CD4-positive, alpha-beta T cell treated with Interleukin-6 at 100 ng/mL for 8 hours (primary cell): ENCODE measurements at places on chromosomes 16 and 17.

DNA sequence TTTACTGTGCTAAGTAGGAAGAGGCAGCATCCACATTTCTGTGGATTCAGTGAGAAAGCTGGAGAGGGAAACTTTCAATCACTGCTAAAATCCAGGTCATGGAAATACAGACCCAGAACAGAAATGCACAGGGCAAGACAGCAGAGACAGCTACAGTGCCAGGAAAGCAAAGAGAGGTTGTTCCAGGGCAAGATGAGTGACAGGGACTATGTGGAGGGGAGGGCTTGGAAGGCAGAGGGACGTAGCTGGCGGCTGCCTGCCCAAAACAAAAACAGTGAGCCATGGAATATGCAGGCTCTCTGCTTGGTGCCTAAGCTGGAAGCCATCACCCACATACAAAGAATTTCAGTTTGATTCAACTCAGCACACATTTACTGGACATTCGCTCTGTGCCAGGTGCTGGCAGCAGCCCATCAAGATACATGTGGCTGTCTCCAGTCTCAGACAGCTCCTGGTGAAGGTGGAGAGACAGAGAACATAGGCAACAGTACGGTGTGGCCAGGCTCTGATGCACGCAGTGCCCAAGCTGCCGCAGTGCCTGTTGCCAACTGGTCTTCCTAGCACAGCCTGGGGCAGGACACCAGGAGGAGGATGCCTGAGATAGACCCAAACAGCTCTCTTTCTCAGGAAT, 88.7 kb downstream of the AIPL1 start:
- DNase-seq = no peak

DNA sequence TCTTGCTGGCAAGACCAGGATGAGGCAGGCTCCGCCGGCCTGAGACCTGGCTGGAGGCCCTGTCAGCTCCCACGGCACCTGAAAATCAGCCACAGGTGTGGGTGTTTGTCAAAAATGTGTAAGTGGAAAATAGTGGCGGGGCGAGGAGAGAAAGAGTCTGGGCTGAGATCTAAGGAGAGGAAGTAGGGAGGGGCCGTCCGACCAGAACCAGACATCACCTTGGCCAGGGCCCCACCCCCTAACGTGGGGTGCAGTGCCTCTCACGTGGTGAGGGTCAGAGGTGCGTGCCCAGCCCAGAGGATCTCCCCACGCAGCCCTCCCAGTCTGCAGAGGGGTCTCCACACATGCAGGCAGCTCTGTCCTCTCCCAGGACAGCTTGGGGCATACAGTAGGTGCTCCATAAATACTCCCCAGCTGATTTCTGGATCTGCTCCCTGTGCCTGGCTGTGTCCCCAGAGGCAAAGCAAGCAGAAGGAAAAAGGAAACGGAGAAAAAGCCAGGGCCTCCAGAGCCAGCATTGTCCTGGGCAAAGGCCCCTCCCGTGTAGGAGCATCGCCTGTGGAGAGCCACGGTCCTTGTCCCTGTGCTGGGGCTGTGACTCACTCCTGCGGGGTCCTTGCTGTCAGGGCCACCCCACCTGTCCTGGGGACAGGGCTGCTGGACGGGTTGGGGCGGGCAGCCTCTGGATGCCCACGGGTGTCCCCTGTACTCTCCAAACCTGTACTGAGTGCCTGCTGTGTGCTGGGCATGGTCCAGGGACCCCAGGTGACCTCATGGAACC, 16.7 kb downstream of the ZFPM1 start:
- DNase-seq = peak; percentile 51

GRCh38 chr17:36535669-36536081, 888 bp downstream of the PIGW start:
- no peak for DNase-seq

DNA sequence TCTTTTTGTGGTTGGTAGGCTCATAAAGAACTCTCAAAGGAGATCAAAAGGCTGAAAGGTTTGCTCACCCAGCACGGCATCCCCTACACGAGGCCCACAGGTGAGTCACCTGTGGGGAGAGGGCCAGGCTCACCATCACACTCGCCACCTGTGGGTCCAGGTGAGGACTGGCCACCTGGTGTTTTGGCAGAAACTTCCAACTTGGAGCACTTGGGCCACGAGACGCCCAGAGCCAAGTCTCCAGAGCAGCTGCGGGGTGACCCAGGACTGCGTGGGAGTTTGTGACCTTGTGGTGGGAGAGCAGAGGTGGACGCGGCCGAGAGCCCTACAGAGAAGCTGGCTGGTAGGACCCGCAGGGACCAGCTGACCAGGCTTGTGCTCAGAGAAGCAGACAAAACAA, 11.1 kb downstream of the GNPTG start:
- no peak for DNase-seq

DNA sequence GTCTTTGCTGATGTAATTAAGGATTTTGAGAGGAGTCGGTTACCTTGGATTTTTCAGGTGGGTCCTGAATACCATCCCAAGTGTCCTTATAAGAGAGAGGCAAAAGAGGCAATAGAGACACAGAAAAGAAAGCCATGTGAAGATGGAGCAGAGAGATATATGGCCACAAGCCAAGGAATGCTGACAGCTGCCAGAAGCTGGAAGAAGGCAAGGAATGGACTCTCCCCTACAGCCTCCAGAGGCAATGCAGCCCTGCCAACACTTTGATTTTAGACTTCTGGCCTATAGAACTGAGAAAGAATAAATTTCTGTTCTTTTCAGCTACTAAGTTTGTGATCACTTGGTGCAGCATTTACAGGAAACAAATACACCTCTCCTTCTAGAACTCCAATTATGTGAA, 8.2 kb upstream of the RNFT1 start:
- no peak for DNase-seq

GRCh38 chr17:36459045-36459444, 27.4 kb upstream of the ZNHIT3 start:
- no peak for DNase-seq

DNA sequence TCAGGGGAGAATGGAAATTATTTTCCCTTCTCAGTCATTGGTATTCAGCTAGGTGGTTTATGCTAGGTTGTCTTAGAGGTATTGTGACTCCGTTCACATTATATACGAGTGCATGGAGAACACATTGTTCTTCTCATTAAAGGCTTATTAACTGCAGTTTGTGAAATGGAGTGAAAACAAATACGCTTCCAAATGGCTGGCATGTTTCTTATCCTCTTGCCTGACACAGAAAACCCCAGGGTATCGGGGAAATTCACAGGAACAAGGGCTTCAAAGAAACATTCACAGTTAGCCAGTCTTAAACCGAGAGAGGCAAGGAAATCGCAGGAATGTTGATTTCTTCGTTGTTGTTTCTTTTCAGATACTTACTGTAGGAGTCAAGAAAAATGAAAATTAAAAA, 1047.9 kb upstream of the RBFOX1 start:
- no peak for DNase-seq

DNA sequence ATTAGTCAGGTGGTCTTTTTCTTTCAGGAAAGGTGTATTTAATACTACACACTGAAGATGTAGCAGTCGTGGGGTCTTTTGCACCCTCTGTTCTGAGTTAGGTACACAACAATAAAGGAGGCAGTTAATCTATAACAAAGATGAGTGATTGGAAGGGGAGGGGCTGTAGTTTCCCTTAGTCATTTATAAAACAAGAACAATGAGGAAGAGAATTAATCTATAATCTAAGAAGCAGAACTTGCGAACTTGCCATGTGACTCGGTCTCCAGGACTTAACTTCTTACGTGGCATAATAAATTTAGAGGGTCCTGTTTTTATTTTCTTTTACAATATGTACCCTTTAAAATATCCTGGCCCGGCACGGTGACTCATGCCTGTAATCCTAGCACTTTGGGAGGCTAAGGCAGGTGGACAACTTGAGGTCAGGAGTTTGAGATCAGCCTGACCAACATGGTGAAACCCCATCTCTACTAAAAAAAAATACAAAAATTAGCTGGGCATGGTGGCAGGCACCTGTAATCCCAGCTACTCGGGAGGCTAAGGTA, 8.6 kb upstream of the APPBP2 start:
- DNase-seq = no peak

GRCh38 chr16:48492133-48492532, 106.9 kb upstream of the SIAH1 start:
- no peak for DNase-seq

DNA sequence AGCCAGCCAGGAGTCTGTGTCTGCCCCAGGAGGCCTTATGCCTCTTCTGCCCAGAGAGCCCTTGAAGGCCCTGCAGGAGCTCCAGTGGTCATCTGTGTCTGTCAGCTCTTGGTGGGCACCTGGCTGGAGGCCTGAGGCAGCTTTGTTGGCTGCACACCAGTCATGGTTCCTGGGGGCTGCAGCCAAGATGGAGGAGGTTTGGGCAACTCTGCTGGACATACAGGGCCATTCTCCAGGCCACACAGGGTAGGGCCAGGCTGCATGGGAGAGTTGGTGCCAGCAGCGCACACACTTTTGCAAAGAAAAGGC, 29.4 kb downstream of the B9D1 start:
- DNase-seq = no peak

DNA sequence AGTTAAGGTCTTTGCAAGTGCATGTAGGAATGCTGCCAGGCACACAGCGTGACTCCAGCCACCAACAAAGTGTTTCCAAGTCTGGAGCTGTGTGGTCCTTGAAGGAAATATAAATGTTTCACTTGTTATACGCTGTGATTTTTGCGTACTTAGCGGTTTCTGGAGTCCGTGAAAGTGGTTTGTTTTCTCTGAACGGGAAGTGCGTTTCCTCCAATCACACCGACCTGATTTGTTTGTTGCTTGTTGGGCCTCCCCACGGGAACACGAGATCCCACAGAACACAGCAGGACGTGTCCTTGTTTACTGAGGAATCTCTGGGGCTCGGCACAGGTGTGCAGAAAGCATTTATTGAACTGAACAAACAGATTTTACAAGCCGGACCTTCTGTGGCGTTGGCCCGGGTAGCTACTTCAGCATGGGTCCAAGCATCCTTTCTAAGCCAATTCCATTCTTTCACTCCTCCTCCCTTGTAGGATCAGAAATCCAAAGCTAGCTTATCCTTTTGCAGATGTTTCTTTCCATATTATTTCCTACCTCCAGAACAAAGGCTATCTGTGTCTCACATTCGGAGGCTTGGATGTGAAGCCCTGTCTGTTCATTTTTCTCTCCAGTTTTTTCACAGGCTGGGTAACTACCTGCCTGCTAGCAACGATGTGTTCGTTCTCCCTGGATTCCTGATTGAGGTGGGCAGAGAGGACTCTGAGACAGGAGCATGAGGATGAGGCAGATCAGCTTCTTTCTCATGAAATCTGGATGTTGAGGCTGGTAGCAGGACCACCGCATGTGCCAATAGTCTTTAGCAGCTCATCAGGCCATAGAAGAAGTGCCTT, 44.6 kb downstream of the ABAT start:
- DNase-seq = no peak

- DNase-seq = no peak
Observed at GRCh38 chr17:13157656-13158055, 139.8 kb upstream of the ELAC2 start.

DNA sequence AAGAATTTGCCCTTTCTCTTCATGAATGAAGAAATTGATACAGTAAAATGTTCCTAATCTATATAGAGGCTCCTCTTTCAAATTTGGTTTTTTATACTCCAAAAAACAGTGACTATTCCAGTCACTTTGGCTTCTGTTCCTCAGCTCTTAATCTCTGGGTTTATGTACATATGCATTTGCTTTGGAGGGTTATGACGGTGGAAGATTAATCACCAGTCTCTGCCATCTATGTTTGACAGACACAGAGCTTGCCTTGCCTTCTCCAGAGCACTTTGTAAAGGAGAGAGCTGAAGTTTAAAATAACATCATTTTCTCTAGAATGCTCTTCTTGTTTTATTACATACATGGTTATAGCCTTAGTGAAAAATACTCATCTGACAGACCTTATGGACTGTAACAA, 99.3 kb downstream of the NLK start:
- no peak for DNase-seq

GRCh38 chr16:12719972-12720371, 83.7 kb downstream of the CPPED1 start:
- DNase-seq = no peak

DNA sequence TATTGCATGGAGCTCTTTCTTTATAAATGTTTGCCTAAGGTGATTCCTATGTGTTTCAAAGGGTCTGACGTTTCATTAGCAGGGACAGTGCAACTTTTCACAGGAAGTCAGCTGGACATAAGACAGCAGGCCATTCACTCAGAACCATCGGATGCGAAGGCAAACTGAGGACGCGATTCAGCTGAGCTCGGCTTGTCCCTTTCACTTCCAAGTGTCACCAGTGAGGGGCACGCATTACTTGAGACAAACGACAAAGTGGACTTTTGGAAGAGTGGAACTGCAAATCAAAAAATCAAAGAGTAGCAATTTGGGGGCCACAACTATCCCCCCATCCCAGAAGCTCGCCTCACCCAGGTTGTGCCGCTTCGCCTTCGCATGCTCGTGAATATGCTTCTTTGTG, 14.6 kb downstream of the USP22 start:
- DNase-seq = no peak
